ENCODE measurements at places on chromosomes 3 and 15. TPM values are rescaled to one million over a fixed set of nuclear protein-coding genes. Genes with fewer than 3 reads are reported as not detected.

CYP19A1 gene
- not detected for total RNA-seq

CCRL2 gene
- total RNA-seq = 13.9 TPM

GRK7 gene
- total RNA-seq = not detected

PLAAT1 gene
- 0.60 TPM for total RNA-seq

OR5K2 gene
- not detected for total RNA-seq

NBEAL2 gene
- 34.7 TPM for total RNA-seq

SAMD7 gene
- not detected for total RNA-seq

AMIGO3 gene
- total RNA-seq = not detected

PP2D1 gene
- total RNA-seq = not detected

CYP11A1 gene
- total RNA-seq = not detected

NEK10 gene
- total RNA-seq = 0.30 TPM

KCNAB1 gene
- total RNA-seq = 0.53 TPM

C3orf52 gene
- total RNA-seq = 4.0 TPM

GRAMD2A gene
- 0.20 TPM for total RNA-seq

REC114 gene
- not detected for total RNA-seq

SERINC4 gene
- 0.05 TPM for total RNA-seq

NANOGP8 gene
- 0.20 TPM for total RNA-seq

LRCH3 gene
- 16.3 TPM for total RNA-seq

C3orf85 gene
- total RNA-seq = not detected

GP9 gene
- total RNA-seq = 0.53 TPM

ACTRT3 gene
- 6.1 TPM for total RNA-seq

CACNA2D3 gene
- not detected for total RNA-seq

THPO gene
- not detected for total RNA-seq

All from mammary microvascular endothelial cell (primary cell).